Neuronal stem cell (in vitro differentiated cells): ENCODE measurements at places on chromosomes 3 and 15.

DNA sequence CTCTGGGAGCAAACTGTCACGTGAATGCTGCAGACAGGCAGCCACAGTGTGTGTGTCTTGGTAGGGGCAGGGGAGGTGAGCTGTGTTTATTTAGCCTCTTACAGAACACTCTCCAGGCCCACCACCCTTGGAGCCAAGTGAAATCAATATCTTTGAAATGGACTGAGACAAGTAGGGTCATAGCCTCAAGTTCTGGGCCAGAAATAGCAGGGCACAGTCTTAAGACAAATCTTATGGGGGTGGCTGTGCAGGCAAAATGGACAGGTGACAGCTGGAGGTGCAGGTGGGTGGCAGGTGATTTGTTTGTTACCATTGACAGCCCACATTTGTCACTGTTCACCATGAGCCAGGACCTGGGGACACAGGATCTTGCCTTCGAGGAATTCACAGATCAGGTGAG lies 93.6 kb upstream of the NMNAT3 start:
- no peak for DNase-seq

DNA sequence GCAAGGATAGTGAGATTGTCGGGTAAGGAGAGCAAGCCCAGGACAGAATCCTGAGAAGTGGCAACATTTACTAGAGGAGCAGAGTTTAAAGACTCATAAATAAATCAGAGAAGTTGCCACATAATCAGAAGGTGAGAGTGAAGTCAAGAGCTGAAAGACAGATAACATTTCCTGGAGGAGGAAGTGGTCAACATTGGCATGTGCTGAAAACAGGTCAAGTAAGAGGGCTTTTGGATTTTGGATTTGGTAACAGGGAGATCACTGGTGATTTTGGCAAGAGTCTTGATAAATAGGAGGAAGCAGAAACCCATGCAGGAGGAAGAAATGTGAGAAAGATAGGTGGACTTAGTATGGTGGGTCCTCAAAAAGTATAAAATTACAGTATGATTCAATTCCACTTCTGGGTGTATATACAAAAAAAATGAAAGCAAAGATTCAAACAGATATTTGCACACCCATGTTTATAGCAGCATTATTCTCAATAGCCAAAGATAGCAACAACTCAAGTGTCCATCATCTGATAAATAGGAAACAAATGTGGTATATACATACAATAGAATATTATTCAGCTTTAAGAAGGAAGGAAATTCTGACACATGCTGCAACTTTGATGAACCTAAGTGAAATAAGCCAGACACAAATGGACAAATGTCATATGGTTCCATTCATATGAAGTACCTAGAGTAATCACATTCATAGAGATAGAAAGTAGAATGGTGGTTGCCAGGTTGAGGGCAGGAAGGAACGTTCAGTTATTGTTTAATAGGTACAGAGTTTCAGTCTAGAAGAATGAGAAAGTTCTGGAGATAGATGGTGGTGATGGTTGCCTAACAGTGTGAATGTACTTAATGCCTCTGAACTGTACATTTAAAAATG lies 27.3 kb upstream of the MBNL1 start:
- DNase-seq, result no peak

DNA sequence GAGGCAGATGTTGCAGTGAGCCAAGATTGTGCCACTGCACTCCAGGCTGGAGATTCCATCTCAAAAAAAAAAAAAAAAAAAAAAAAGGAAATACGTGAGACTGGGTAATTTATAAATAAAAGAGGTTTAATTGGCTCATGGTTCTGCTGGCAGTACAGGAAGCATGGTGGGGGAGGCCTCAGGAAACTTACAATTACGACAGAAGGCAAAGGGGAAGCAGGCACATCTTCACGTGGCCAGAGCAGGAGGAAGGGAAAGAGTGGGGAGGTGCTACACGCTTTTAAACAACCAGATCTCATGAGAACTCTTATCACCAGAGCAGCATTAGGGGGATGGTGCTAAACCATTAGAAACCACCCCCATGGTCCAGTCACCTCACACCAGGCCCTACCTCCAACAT lies 138.2 kb upstream of the IL12A start:
- no peak for DNase-seq

DNA sequence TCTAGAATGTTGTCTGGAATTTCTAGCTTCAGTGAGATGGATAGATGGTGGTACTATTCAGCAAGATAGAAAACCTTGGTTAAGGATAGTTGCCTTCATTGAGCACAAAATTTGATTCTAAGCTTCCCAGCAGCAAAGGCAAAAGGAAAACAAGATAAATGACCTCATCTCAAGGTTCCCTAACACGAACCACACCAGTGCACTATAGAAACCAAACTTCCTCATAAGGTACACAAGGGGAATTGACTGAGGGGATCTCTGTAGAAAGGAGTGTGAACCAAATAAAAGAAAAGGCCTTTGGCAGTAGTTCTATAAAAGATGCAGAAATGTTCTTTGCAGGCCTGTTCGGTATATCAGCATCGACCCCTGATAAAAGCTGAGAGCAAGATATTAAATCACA lies 288.9 kb downstream of the SHQ1 start:
- no peak for DNase-seq

GRCh38 chr3:55330756-55331155 lies 156.3 kb downstream of the WNT5A start:
- DNase-seq, result no peak

DNA sequence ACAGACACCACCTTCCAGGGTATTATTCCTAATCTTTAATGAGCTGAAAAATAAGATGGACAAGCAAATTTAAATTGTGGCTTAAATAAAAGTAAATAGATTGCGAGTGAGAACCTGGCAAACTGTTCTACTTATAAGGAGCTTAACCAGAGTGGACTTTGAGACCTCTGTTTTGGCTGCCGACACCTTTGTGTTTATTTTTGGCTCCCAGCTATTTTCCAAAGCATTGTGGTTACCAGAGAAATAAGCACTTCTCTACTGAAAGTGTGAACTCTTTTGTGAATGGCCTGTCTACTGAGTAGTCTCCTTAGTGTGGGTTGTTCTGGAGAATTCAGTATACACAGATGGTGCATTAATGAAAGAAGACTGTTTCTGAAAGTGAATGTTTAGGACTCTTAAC lies 109.4 kb downstream of the ATP8B4 start:
- DNase-seq, result no peak

- DNase-seq, result no peak
Observed at GRCh38 chr3:52444860-52445793, at the start of gene SEMA3G. SEMA3G (minus strand) TSS chr3:52445103; CDS start chr3:52445027, 76 bp downstream.

DNA sequence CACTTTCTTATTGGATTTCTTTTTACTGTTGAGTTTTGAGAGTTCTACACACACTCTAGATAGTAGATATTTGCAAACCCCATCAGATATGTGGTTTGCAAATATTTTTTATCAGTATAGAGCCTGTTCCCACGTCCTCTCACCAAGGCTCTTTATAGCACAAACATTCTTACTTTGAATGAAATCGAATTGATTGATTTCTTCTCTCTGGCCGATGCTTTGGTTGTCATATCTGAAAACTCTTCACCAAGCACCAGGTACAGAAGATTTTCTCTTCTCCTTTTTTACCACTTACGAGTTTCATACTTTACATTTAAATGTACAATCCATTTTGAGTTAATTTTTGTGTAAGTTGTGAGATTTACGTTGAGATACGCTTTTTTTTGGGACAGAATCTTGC lies 163.4 kb downstream of the PTPRG start:
- no peak for DNase-seq

GRCh38 chr3:108546692-108547091 lies 36.3 kb upstream of the MYH15 start:
- no peak for DNase-seq

DNA sequence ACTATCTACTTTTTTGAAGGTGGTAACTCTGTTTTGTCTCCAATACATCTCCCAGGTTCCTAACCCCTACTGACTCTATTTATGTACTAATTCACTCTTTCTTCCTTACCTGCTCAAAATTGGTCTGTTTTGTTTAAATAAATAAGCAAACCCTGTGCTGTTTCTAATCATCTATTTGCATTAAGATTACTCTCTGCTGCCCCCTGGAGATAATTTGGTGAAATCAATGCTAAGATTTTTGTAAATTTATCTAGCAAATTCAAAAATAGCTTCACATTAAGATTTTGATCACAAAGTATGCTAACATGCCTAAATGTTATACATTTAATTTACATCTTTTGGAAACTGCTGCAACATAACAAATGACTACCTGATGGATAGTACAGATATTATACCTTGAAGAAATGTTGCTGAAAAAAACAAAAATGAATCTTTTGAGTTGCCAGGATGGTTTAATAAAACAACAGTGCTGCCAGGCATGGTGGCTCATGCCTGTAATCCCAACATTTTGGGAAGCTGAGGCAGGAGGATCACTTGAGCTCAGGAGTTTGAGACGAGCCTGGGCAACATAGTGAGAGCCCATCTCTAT lies 4.4 kb upstream of the CD200R1 start:
- peak; percentile 26 for DNase-seq

GRCh38 chr3:12620729-12621128 lies 43.2 kb downstream of the RAF1 start:
- no peak for DNase-seq

DNA sequence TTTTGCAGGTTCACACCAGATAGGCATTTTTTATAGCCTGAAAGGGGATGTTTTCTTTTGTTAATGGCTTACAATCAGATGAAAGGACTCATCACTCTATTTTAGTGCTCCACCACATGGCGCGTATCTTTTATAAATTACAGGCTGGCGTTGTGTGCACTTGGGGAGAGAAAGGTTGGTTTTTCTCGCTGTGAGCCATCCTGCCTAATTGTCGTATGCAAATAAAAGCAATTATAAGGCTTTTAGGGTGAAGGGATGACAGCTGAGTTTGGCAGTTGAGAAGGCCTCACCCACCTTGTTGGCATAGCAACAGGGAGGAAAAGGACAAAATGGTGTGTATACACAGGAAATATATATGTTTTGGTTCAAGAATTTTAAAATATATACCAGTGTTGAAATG lies 268.0 kb downstream of the NR2F2 start:
- DNase-seq, result no peak

- no peak for DNase-seq
Observed at GRCh38 chr3:58375254-58375653, 42.6 kb downstream of the PXK start.

DNA sequence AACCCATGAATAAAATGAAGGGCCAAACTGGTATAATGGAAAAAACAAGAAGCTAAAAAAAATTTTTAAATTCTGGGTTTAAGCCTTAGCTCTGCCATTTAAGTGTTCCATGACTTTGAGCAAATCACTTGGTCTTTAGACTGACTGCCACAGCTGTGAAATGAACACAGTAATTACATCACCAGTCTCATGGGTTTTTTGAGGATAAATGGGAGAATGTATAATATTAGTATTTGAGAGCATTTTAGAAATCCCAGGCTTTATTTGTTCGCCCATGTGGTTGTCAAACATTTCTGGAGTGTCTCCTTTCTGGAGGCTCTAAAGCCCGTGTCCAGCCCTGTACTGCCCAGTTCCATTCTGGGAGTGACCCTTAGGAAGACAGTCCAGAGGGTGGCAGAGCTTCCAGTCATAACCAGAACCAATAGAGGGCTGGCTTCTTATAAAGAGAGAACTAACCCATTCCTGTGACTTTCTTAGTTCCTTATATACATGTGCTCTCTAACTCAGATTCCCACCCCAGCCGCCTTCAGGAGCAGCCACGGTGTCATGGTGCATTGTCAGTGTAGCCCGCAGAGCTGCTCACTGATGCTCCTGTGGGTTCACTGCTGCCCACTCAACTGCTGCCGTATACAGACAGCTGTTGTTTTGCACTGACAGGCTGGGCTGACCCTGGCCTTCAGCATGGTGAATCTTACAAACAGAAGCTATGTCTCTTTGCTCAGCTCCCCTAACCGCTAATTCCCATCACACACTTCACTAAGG lies 44.7 kb downstream of the BOC start:
- no peak for DNase-seq

- DNase-seq, result no peak
Observed at GRCh38 chr3:119700269-119700919, 2.4 kb upstream of the CFAP91 start.

GRCh38 chr3:143360244-143360643 lies 240.7 kb downstream of the CHST2 start:
- no peak for DNase-seq

- DNase-seq, result no peak
Observed at GRCh38 chr15:64703632-64703959, 71.8 kb downstream of the RBPMS2 start.

- DNase-seq, result no peak
Observed at GRCh38 chr3:196694941-196695848, 16.9 kb downstream of the CEP19 start.

DNA sequence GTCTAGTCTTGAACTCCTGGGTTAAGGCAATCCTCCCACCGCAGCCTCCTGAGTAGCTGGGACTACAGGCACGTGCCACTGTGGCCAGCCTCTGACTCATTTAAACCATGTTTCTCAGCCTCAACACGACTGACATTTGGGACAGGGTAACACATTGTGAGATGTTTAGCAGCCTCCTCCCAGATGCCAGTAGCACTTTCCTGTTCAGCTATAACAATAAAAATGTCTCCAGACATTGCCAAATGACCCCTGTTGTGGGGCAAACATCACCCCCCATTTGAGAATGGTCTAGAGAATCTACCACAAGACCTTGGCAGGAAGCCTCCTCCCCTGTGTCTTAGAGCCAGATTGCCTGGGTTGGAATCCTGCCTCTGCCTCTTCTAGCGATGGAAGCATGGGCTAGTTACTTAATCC lies 8.4 kb downstream of the TMEM40 start:
- DNase-seq, result no peak
